Subcutaneous adipose tissue (tissue), 4 donors: ENCODE measurements at places on chromosomes 2 and 18. TPM values are rescaled to one million over a fixed set of nuclear protein-coding genes. Genes with fewer than 3 reads are reported as not detected.

GNAL gene
- total RNA-seq: 7.5 TPM

SYT4 gene
- not detected for total RNA-seq

ABCB11 gene
- total RNA-seq: 89.1 TPM

RMND5A gene
- total RNA-seq: 65.4 TPM

REG1A gene
- total RNA-seq: not detected

ELOA2 gene
- total RNA-seq: not detected

LCT gene
- not detected for total RNA-seq

CNTNAP5 gene
- total RNA-seq: not detected

NFATC1 gene
- 10.0 TPM for total RNA-seq

MAP3K19 gene
- not detected for total RNA-seq

STK39 gene
- total RNA-seq: 47.6 TPM

ZNF532 gene
- 41.6 TPM for total RNA-seq

CCBE1 gene
- total RNA-seq: 6.6 TPM

ZNF385B gene
- total RNA-seq: 0.51 TPM

IL37 gene
- total RNA-seq: not detected

AFG3L2 gene
- 46.0 TPM for total RNA-seq

ONECUT2 gene
- total RNA-seq: not detected

ANKRD23 gene
- 2.9 TPM for total RNA-seq

LRRTM4 gene
- total RNA-seq: not detected

WDR75 gene
- 37.7 TPM for total RNA-seq

IL36G gene
- total RNA-seq: not detected

SLC4A5 gene
- total RNA-seq: 2.2 TPM
